Ecto neural progenitor cell (in vitro differentiated cells): ENCODE measurements at places on chromosomes 2 and 18.

DNA sequence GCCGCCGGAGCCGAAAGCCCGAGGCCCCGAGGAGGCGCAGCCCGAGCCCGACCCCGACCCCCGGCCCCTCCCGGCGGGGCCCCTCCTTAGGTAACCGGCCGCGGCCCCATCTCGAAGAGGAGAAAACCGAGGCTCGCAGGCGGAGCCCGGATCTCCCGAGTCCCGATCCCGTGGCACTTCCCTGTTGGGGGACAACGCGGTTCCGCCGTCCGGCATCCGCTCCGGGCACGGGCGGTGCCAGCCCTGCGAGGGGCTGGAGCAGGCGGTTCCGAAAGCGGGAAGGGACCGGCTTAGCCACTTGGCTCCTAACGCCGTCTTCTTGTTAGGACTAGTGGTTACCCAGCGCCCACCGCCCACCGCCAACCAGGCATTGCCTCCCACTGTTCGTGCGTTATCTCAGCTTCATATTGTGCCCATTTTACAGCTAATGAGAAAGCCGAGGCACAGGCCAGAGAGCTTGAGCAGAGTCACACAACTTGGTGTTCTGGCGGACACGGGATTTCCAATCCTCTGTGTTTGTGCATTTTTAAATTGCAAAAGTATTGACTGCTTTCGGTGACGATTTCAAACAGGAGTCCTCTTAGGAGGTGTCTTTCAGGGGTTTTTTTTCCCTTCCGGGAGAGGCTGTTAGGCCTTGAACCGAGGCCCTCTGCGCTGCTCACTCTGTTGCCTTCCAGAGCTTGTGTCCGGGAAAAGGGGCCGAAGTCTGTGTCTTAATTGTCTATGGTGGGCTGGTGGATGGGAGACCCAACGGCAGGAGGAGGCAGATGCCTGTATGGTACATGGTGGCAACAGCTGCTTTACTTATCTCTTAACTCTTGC lies 562 bp downstream of the CENPA start:
- DNase-seq, result no peak

DNA sequence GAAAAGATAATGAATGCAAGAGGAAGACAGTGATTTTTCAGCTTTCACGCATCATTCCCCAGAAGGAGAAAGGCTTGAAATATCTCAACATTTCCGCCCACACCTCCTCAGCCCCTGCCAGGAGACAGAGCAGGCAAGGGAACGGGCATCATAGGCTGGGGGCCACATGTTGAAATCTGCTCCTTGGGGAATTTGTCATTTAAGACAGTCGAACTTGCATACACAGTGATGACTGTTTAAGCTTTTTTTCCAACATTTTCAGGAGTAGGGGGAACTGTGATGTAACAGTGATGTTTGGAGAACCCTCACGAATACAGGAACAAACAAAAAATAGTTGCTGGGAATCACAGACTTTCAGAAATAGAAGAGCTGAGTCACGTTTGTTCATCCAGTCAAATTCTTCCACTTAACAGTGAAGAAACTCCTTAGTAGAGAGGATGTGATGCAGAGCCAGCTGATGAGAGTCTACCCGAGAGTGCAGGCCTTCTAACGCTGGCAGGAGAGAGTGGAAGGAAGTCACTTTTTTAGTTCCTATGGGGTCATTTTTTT lies 266.8 kb downstream of the ALPK2 start:
- peak; percentile 25 for DNase-seq

- no peak for DNase-seq
These were observed 17.7 kb upstream of the SP3 start for GRCh38 chr2:173982918-173983317.

DNA sequence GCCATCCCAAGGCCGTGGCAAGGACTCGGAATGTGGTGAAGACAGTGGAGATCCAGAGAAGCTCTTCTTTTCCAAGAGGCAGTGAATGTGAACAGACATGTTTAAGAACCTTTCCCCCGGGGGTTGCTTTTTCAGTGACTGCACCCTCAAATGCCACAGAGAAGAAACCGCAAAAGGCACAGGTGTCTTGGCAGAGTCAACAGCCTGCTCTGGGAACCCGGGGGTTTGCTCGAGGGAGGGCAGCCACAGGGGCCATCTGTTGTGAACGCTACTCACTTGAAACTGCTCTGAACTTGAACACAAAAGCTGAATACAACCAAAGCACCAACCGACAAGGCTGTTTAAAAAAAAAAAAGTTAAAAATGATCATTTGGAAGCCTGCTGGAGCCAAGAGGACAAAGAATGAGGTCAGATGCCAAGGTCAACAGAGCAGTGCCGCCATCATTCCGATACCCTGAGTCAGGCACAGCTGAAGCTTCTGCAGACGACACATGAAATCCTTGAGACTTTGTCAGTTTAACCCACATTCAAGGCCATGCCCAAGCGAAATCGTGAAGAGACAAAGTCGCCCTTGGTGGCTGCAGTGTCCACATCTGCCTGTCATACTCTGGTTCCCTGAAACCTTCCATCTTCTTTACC lies 47.4 kb downstream of the PSMG2 start:
- no peak for DNase-seq

- no peak for DNase-seq
These were observed 139.6 kb upstream of the RAB12 start for GRCh38 chr18:8469544-8470130.

- no peak for DNase-seq
These were observed 205.5 kb downstream of the ZNF521 start for GRCh38 chr18:25146512-25146910.
